Stimulated activated CD8-positive, alpha-beta memory T cell treated with anti-CD3 and anti-CD28 coated beads, Interleukin-15, amount 100 ng/mL, for 4 hours (primary cell): ENCODE measurements at places on chromosomes 2 and 18.

GRCh38 chr18:6132751-6133368 lies 237.5 kb upstream of the TMEM200C start:
- DNase-seq: no peak

GRCh38 chr2:72934683-72935610 lies 17.6 kb downstream of the EMX1 start:
- DNase-seq: no peak

GRCh38 chr2:169933124-169933711 lies 106.0 kb downstream of the UBR3 start:
- no peak for DNase-seq

- no peak for DNase-seq
These were observed 27.2 kb downstream of the G6PC2 start for GRCh38 chr2:168928113-168928831.
